ELR (cell line): ENCODE measurements at places on chromosomes 3 and 15.
A peak's percentile ranks its signal among the peaks of the same experiment; 100 is the strongest.

DNA sequence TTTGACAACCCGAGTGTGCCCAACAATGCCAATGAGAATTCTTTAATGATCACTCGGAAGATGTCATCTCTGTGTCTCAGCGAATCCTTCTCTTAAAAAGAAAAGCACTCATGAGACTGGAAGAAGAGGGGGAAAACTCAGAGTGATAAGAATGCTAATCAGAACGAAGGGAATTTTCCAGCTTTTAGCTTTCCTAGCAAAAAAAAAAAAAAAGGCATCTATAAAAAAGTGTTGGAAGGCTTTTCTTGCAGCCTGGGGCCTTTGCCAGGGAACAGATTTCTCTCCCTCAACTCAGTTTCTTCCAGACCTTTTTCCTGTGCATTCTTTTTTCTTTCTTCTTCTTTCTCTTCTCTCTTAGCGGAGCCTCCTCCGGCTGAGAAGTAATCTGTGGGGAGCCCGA lies 80.5 kb upstream of the NEO1 start:
- DNase-seq: no peak

DNA sequence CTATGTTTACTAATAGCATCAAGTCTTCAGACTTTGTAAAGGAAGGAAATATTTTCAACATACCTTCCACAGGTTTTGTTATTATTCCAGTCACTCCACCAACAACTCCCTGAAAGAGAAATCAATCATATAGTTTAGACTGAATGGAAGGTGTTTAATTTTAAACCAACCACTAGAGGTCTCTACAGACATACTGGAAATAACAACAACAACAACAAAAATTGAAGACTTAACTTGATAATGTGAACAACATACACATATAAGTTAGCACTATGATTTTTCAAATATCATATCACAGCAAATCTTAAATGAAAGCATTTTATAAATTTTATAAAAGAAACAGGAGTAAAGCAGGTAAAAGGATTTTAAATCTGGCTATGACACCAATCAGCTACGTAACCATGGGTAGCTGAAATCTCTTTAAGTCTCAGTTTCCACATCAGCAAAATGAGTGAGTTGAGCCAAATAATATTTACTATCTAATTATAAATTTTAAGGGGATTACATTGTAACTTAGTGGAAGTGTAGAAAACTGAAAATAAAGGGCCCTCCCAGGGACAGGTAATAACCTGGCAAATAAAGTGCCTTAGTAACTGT lies 188.2 kb downstream of the VPS13C start:
- DNase-seq: peak; percentile 48

GRCh38 chr15:29113336-29114220 lies 156.0 kb downstream of the NSMCE3 start:
- DNase-seq: no peak

- DNase-seq: peak; percentile 80
Observed at GRCh38 chr3:52532517-52532837, 1.2 kb downstream of the NT5DC2 start.

- DNase-seq: no peak
Observed at GRCh38 chr3:52092271-52092660, 35.9 kb upstream of the DUSP7 start.

DNA sequence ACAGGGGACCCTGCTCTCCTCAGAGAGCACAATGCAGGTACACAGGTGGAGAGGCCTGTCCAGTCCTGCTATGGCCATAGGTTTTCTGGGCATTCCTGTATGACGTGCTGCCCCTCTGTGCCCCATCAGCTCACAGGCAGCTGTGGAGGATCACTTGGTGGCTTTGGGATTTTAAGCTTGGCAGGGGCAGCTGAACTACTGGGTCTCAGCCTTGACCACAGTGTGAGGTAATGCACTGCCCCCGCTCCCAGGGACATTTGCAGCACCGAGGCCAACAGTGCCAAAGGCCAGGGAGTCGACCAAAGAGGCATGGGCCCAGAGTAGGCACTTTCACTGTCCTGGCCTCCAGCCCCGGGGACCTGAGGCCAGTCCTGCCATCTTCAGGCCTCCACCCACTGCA lies 46.2 kb downstream of the ZDHHC3 start:
- DNase-seq: no peak

GRCh38 chr3:191301017-191301416 lies 28.2 kb upstream of the CCDC50 start:
- no peak for DNase-seq

- no peak for DNase-seq
Observed at GRCh38 chr15:39427705-39428104, 153.2 kb upstream of the THBS1 start.

DNA sequence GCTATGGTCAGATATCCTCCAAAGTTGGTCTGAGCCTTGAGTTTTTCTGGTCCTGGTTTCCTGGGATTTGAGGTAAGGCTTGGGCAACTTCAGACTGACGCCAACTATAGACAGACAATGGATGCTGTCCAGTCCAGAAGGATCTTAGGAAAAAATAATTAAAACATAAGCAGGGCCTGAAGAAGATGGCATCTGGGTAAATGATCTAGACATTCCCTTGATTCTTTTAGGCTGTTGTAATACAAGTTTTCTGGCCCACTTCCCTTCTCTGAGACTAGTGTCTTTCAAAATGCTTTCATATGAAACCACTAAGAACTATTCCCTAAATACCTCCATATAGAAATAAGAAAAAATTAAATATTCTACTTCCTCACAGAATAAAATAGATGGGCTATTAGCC lies 47.7 kb upstream of the PLXND1 start:
- no peak for DNase-seq

DNA sequence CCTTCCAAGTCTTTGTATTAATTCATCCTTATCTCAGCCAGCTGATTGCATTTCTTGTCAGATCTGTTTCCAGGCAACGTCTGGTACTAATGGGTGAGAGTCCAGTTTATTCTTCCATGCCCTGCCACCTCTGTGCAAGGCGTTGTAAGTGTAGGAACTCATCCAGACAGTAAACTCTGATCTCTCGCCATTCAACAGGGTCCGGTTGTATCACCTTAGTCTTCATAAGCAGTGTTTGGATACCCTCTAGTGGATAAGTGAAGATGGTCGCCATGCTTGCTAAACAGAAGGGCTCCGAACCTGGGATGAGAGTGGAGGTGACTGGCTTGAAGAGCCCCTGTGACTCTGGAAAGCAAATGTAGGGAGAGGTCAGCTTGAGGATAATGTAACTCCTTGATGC lies 51.6 kb upstream of the CMTM7 start:
- DNase-seq: peak; percentile 62

DNA sequence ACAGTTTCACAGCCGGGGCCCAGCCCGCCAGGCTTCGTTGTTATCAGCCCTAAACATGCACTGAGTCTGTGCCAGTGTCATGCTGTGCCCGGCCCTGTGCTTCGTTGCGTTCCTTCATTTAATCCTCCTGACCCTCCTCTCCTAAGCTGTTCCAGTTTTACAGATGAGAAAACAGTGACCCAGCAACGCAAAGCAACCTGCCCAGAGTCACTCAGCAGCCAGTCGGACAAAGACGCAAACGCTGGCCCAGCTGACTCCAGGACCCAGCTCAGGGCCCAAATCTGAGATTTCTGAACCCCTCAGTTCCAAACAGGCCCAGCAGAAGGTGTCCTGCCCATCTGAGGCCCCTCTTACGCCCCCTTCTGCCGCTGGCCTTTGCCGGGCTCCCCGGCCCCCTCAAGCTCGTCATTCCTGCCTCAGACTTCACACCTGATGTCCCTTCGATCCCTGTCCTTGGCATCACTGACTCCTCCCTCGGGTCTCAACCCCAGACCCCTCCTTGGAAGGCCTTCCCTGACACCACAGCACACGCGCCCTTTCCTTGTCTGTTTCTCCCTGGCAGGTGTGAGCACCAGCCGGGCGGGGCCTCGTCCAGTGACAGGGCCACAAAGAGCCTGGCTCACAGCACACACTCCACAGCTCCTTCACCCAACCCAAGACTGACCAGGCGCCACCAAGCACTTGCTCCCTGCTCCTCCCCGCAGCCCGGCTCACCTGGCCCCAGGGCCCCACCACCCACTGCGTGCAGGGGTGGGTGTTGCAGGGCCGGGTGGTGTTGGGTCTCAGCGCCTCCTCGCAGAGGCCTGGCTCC lies 48.1 kb downstream of the ADAMTS7 start:
- DNase-seq: no peak

DNA sequence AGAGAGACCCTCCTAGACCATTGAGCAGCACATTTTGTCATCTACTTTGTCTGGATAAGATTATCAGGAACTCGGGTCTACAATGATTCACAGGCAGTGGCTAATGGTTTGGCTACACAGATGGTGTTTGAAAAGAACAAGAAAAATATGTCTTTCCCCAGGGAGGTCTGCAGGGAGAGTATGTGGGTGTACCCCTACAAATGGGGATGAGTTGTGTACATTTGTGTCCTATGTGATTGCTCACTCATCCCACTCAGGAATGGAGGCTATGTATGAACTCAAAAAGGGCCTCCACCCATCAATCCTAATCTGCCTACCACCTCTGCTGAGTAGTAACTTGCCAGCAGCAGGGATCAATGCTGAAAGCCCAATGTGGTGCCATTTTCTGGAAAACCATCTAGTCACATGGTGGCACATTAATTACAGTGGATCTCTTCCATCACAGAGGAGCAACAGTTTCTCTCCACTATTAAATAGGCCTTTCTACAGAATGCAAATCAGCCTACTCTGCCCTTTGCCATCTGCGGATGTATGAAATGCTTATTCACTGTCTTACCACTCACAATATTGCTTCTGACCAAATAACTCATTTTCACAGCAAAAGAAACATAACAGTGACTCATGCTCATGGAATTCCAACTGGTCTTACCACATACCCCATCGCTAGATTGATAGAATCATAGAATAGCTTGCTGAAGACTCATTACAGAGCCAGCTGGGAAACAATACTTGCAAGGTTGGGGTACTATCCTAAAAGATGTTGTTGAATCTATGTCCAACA lies 48.3 kb upstream of the TRIM42 start:
- peak; percentile 73 for DNase-seq

DNA sequence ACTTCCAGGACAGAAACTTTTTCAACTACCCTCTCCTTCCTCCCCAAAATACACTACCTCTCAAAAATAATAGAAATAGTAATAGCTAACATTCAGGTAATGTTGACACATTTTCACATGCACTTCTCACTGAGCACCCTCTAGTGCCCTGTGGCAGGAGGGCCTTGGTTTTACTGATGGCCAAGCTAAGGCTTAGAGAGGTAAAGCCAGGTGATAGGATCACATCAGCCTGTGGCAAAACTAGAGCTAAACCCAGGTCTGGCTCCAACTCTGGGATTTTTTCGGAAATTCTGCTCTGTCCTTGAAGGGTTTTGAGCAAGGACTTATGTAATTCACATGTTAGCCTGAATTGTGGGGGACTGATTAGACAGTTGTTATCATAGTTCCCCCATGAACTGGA lies 922 bp upstream of the TAMM41 start:
- DNase-seq: no peak

DNA sequence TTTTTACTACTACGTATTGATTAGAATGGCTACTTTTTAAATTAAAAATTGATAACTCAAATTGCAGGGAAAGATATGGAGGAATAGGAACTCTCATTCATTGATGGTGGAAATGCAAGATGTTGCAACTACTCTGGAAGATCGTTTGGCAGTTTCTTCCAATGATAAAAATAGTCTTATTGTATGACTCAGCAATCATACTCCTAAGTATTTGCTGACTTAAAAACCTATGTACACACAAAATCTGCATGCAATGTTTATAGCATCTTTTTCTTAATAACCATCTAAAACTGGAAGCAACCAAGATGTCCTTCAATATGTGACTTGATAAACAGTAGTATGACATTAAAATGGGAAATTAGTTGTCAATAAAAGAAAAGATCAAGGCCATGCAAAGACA lies 87.4 kb upstream of the LRRC3B start:
- DNase-seq: no peak

- no peak for DNase-seq
Observed at GRCh38 chr15:65450556-65450955, 27.8 kb upstream of the IGDCC4 start.

DNA sequence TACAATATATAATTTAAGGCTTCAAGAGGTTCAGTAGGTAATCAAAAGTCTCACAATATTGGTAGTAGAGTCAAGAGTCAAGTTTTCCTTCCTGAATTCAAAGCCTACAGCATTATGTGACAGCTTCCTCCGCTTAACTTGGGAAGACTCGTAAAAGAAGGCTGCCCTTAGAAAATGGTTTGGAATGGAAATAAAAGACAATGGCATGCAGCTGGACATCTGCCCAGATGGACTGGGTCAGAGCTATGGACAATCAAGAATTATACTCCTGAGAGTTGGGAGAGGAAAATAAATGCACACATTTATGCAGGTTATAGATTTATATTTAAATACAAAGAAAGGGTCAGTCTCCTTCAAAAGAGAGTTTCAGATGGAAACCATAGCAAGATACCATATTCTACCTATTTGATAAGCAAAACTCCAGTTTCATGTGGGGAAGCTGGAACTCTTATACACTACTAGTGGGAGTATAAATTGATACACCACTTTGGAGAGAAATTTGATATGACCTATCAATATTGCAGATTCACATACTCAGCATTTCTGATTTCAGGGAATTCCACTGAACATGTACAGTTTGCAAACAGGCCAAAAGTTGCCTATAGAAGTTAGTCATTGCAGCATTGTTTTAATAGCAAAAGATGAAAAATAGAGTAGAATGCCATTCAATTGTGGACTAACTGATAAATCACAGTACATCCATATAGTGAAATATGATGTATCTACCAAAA lies 6.1 kb downstream of the CRYBG3 start:
- no peak for DNase-seq

- no peak for DNase-seq
Observed at GRCh38 chr3:51295625-51296024, 89.5 kb upstream of the MANF start.

GRCh38 chr3:23377928-23378672 lies 175.0 kb downstream of the UBE2E2 start:
- no peak for DNase-seq

GRCh38 chr3:124691599-124691998 lies 38.7 kb upstream of the UMPS start:
- no peak for DNase-seq
